ENCODE measurements at places on chromosomes 6 and 20.
A peak's percentile ranks its signal among the peaks of the same experiment; 100 is the strongest.

DNA sequence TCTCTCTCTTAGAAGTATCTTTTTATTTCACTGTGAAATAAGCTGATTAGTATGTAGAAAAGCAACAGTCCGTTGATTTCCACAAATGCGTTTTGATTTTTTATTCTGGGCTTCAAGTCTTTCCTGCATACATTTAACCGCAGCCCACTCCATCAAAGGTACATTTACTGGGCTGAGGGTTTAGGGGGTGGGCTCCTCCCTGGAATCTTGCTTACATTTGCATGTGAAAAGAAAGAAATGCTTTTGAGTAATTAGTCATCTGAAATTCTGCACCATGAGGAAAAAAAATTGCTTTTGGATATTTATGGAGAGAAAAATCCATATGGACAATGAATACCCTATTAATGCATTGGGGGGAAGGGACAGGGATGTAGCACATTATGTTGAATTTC, 178.3 kb upstream of the MCHR2 start:
- DNase-seq: no peak

DNA sequence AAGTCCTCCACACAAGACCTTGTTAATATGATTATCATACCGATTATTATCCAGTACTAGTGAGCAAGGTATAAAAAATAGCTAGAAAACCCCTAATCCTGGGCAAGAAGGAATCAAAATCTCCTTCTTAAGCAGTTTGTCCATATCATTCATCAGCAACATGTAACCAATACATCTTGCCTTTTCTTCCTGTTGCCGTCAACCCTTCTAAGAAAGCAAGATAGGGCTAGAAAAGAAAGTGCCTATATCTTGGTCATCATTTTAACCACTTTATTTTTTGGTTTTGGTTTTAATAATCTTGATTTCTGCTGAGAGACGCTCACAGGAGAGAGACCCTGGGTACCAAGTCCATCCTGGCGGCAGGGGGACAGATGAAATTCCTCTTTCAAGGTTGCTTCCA, 27.2 kb upstream of the PREX1 start:
- no peak for DNase-seq

DNA sequence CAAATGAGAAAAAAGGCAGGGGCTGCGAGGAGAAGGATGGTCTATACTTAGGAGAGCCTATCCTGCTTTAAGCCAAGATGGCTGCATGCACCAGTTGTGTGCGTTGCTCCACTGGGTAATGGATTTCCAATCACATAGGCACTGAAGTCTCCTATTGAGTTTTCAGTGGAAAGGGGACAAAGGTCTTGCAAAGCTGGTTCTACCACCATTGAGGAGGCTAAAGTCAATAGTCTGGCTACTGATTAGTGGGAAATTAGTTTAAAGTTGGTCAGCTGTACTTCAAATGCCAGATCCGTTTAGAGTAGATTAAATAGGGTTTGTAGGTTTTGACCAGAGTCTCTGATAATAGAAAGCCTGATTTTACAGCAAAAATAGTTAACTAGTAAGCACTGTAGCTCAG, 104.9 kb downstream of the SESN1 start:
- DNase-seq: no peak

DNA sequence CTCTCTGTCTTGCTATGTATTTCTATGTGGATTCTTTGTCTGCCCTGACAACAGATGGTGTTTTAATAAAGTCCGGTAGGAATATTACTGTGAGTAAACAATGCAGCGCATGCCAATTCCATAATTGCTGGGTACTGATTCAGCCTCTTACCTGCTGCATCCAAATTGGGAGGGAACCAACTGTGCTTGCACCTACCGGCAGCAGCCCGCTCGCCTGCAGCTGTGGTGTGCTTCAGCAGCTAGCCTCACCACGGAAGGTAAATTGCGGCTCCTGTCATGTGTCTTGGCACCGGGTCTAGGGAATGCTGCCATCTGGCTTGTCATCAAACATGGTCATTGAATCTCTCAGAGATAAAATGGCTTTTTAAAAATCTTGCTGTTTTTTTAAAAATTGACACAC, 704.8 kb upstream of the SLC35B3 start:
- no peak for DNase-seq

- DNase-seq: peak; percentile 74
Measured at GRCh38 chr20:7195704-7196103, 428.2 kb downstream of the BMP2 start.

GRCh38 chr6:135703007-135703406, 148.5 kb upstream of the PDE7B start:
- DNase-seq: no peak

DNA sequence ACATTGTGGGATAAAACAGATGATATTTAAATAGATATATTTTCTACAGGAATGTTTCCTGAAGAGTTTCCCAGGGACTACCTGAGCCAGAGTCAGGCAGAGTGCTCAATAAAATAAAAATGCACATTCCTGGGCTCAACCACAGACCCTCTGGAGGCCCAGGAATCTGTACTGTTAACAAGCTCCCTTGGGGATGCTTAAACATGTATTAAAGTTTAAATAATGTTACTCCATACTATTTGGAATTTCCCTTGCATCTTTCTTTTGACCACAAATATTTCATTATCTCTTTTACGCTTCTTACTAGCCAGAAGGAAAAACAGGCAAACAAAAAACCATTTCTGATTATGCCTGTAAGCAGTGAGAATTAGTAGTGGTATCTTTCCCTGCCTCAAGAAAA, 42.3 kb downstream of the GPR63 start:
- no peak for DNase-seq

GRCh38 chr6:131107151-131107550, 28.1 kb upstream of the AKAP7 start:
- no peak for DNase-seq

- no peak for DNase-seq
Measured at GRCh38 chr6:51049288-51049982, 230.8 kb downstream of the TFAP2B start.

- peak; percentile 69 for DNase-seq
Measured at GRCh38 chr20:17568972-17569521, 828 bp upstream of the DSTN start.

DNA sequence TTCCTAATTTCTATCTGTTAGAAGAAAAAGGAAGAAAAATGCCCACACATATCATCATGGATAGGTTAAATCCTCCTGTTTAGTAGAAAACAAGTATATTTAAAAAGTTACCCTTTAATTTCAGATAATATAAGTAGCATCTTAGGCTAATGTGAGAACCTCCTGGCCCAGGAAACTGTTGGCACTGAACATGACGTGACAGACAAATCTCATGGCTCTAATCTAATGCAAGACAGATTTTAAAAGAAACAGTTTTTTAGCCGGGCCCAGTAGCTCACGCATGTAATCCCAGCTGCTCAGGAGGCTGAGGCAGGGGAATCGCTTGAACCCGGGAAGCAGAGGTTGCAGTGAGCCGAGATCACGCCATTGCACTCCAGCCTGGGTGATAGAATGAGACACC, 22.9 kb downstream of the CYP39A1 start:
- DNase-seq: no peak

- DNase-seq: no peak
Measured at GRCh38 chr6:150377211-150377781, 8.5 kb downstream of the IYD start.

GRCh38 chr20:3309226-3309625, 70.2 kb upstream of the SLC4A11 start:
- no peak for DNase-seq

All from fibroblast of the conjunctiva (primary cell).